ENCODE measurements at places on chromosomes 7 and 10. TPM values are rescaled to one million over a fixed set of nuclear protein-coding genes. Genes with fewer than 3 reads are reported as not detected.

- H3K27ac ChIP-seq = no peak overlapping the region
- no peaks in the 10 kb centered on the region for H3K27me3 ChIP-seq
- no peaks in the 10 kb centered on the region for H3K36me3 ChIP-seq
- H3K4me3 ChIP-seq = no peak overlapping the region
Measured at GRCh38 chr10:113979409-113979808, 64.3 kb upstream of the ADRB1 start.

The OR2A1 gene
- not detected for total RNA-seq

The C7orf57 gene
- total RNA-seq = 0.29 TPM

GRCh38 chr10:62430881-62431280 is 56.7 kb downstream of the ZNF365 start:
- H3K27me3 ChIP-seq = peaks cover 13% of the 10 kb centered on the region
- H3K27ac ChIP-seq = no peak overlapping the region
- no peak overlapping the region for H3K4me3 ChIP-seq
- H3K4me1 ChIP-seq = no peaks in the 10 kb centered on the region
- H3K36me3 ChIP-seq = no peaks in the 10 kb centered on the region

The EVX1 gene
- not detected for total RNA-seq

The FAM241B gene
- 8.1 TPM for total RNA-seq

- H3K4me3 ChIP-seq = no peak overlapping the region
- peaks cover 2% of the 10 kb centered on the region for H3K36me3 ChIP-seq
- H3K4me1 ChIP-seq = peaks cover 3% of the 10 kb centered on the region
- peaks cover 10% of the 10 kb centered on the region for H3K27me3 ChIP-seq
Measured at GRCh38 chr10:1216574-1217236, 160.5 kb downstream of the WDR37 start.

The TUBB8 gene
- not detected for total RNA-seq

DNA sequence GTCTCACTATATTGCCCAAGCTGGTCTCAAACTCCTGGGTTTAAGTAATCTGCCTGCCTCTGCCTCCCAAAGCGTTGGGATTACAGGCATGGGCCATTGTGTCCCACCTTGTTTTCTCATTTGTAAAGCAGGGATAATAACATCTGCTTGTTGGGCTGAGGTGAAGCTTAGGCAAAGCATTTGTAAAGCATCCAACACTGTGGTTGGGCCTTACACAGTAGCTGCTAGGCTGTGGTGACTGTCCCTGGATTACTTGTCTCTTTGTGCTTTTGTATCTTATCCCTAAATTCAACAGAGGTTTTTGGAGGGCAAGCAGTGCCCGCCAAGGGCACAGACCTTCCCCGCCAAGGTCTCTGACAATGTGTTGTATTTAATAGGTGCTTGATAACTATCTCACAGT is 14.3 kb downstream of the HKDC1 start:
- H3K4me1 ChIP-seq = peaks cover 33% of the 10 kb centered on the region
- DNase-seq = no peak
- H3K27me3 ChIP-seq = no peaks in the 10 kb centered on the region
- peak overlapping the region; percentile 93 for H3K27ac ChIP-seq
- no peak overlapping the region for H3K4me3 ChIP-seq

GRCh38 chr7:140330128-140330527 is 68.2 kb downstream of the SLC37A3 start:
- H3K4me3 ChIP-seq = no peak overlapping the region
- H3K27ac ChIP-seq = peak overlapping the region; percentile 86
- no peaks in the 10 kb centered on the region for H3K27me3 ChIP-seq
- peaks cover 8% of the 10 kb centered on the region for H3K36me3 ChIP-seq

DNA sequence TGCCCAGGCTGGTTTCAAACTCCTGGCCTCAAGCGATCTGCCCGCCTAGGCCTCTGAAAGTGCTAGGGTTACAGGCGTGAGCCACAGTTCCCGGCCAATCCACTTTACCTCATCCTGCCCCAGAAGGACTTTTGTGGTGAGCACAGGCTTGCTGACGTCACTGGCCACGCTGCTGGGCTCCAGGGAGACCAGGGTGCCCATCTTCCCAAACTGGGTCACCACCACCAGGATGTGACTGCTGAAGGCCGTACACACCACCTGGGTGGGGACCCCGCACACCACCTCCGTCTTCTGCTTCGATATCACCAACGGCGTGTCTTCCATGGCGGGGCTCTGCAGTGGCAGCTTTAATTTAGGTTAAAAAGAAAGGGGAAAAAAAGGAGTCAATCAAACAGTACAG is 816 bp downstream of the PSMG3 start:
- peak overlapping the region; percentile 98 for H3K27ac ChIP-seq
- no peaks in the 10 kb centered on the region for H3K36me3 ChIP-seq
- no peaks in the 10 kb centered on the region for H3K27me3 ChIP-seq
- peaks cover 19% of the 10 kb centered on the region for H3K4me1 ChIP-seq

DNA sequence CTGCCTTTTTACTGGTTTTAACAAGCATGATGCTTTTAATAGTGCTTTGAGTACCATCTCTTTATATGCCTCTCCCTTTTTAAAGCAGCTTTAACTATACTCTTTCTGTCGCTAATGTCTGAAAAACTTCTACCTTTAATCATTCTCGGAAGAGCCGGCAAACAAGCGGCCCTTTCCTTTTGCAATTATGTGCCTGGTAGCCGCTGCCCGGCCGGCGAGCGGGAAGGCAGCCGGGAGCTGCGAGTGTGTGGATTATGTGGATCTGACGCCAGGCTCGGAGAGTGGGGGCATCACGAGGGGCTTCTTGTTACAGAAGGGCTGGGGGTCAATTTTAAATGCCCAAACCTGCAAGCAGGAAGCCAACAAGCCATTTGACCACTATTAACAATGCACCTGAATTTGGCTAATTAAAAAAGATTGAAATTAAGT is 120.9 kb downstream of the BUB3 start:
- H3K27me3 ChIP-seq = no peaks in the 10 kb centered on the region
- H3K27ac ChIP-seq = no peak overlapping the region
- H3K4me3 ChIP-seq = no peak overlapping the region
- no peak for DNase-seq

DNA sequence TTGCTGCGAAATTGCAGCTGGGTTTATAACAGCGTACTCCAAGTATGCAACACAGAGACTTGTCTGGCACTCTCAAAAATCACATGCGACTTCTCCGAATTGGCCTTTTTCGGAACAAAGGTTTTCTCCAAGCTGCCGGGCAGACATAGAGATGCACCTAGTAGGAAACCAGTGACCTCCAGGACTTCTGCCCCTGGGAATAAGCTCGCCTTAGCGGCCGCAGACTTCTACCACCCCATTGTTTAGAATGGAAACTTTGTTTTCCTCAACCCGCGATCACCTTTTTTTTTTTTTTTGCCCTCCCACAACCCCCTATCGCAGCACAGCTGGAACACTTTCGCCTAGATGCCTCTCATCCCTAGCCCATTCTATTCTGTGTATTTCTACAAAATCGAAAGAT is 4.9 kb upstream of the HOXA10 start:
- H3K36me3 ChIP-seq = peaks cover 2% of the 10 kb centered on the region
- peak overlapping the region; percentile 72 for H3K27ac ChIP-seq
- peaks cover 18% of the 10 kb centered on the region for H3K4me1 ChIP-seq

DNA sequence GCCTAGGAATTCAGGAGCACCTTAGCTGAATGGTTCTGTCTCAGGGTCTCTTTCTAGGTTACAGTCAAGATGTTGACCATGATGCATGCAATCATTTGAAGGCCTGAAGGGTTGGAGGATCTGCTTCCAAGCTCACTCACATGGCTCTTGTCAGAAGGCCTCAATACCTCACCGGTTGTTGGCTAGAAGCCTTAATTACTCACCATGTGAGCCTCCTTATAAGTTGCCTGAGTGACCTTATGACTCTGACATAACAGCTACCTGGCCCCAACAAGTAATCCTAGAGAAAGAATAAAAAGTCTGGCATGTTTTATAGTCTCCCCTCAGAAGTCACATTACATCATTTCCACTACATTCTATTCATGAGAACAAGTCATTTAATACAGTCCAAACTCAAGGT is 3.4 kb upstream of the C1GALT1 start:
- no peak overlapping the region for H3K27ac ChIP-seq
- DNase-seq = no peak
- no peaks in the 10 kb centered on the region for H3K27me3 ChIP-seq
- peaks cover 3% of the 10 kb centered on the region for H3K36me3 ChIP-seq
- no peak overlapping the region for H3K4me3 ChIP-seq
- H3K4me1 ChIP-seq = peaks cover 18% of the 10 kb centered on the region

The KLHL7 gene
- 14.5 TPM for total RNA-seq

DNA sequence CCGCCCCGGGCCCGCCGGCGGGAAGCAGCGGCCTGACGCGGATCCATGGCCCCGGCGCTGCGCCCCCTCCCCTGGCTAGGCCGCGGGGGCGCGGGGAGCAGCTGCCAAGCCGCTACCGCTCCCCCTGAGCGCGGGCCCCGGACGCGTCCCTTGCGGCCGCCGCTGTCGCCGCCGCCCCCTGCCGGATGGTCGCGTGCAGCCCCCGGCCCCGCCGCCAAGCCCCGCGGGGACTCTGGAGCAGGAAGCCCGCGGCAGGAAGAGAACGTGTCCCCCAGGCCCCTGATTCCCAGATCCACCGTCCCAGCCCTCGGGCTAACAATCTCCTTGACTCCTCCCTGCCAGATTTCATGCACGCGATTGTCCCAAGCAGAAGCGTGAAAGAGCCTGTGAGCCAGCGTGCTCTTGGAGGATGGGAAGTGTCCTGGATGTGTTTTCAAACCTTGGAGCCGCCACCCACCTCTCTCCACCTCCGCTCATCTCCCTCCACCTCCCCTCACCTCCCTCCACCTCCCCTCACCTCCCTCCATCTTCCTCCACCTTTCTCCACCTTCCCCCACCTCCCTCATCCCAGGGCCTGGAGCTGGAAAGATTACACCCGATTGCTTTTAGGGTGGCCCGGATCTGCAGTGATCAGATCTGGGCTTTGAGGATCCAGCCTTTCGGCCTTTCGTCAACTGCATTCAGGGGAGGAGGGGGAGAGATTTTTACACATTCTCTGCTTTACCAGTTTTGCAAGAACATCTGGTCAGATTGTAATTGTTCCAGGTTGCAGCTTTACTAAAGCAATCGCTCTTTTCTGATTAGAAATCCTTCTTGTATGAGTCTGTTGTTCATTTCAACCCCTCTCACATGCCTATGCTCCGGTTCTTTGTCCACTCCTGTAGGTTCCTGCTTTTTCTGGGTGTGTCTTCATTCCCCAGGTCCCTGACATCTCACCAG is 570 bp upstream of the PRTFDC1 start:
- H3K4me1 ChIP-seq = peaks cover 23% of the 10 kb centered on the region
- H3K27me3 ChIP-seq = no peaks in the 10 kb centered on the region
- H3K4me3 ChIP-seq = peak overlapping the region; percentile 89
- peak; percentile 46 for DNase-seq

DNA sequence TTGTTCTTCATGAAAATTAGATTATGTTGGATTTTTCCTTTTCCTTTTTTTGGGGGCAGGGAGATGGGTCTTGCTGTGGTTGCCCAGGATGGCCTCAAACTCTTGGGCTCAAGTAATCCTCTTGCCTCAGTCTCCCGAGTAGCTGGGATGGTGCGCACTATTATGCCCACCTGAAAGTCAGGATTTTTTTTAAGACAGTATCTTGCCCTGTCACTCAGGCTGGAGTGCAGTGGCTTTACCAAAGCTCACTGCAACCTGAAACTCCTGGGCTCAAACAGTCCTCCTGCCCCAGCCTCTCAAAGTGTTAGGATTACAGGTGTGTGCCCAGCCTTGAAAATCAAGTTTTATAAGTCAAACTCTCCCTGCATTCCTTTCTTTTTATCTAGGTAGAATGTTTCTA is 1.7 kb upstream of the TET1 start:
- H3K36me3 ChIP-seq = peaks cover 8% of the 10 kb centered on the region
- H3K27me3 ChIP-seq = peaks cover 47% of the 10 kb centered on the region
- H3K4me3 ChIP-seq = no peak overlapping the region
- no peak for DNase-seq

DNA sequence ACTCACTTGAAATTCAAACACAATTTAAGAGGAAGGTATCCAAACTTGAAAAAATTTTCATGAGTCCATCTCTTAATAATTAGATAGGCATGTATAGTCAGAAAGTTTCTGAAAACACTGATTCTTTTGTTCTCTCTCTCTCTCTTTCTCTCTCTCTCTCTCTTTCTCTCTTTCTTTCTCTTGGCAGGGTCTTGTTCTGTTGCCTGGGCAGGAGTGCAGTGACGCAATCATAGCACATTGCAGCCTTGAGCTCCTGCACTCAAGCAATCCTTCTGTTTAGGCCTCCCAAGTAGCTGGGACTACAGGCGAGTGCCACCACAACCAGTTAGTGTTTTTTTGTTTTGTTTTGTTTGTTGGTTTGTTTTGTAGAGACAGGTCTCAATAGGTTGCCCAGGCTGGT is 59.3 kb downstream of the PRTFDC1 start:
- peak overlapping the region; percentile 39 for H3K27ac ChIP-seq
- no peak overlapping the region for H3K4me3 ChIP-seq
- no peak for DNase-seq
- no peaks in the 10 kb centered on the region for H3K27me3 ChIP-seq

- no peaks in the 10 kb centered on the region for H3K27me3 ChIP-seq
- H3K36me3 ChIP-seq = no peaks in the 10 kb centered on the region
- H3K4me3 ChIP-seq = no peak overlapping the region
- no peak for DNase-seq
Measured at GRCh38 chr7:152617056-152617455, 58.9 kb downstream of the XRCC2 start.

GRCh38 chr7:140506788-140507464 is 27.6 kb upstream of the MKRN1 start:
- H3K4me1 ChIP-seq = no peaks in the 10 kb centered on the region
- H3K36me3 ChIP-seq = no peaks in the 10 kb centered on the region
- no peak for DNase-seq
- peaks cover 5% of the 10 kb centered on the region for H3K27me3 ChIP-seq

DNA sequence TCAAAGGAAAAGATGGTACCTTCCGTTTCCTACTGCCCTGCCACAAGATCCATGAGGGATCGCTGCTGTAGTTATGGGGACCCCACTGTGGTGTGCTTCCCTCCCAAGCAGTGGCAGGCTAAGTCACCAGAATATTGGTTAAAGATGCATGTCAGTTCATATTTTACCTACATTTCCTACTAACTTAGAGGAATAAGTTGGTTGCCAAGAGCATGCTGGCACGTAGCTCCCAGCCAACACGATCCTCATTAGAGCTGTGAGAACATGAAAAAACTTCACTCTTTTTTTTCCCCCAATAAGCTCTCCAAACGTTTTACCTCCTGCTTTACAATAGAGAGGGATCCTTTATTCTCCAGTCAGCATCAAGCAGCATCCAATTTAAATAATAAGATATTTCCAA is 203.7 kb downstream of the TRIL start:
- H3K36me3 ChIP-seq = no peaks in the 10 kb centered on the region
- H3K4me3 ChIP-seq = no peak overlapping the region
- H3K27me3 ChIP-seq = peaks cover 10% of the 10 kb centered on the region
- no peaks in the 10 kb centered on the region for H3K4me1 ChIP-seq
- no peak overlapping the region for H3K27ac ChIP-seq

- H3K36me3 ChIP-seq = peaks cover 3% of the 10 kb centered on the region
- no peak overlapping the region for H3K4me3 ChIP-seq
- peaks cover 9% of the 10 kb centered on the region for H3K4me1 ChIP-seq
- no peak for DNase-seq
- no peak overlapping the region for H3K27ac ChIP-seq
Measured at GRCh38 chr10:95287281-95287680, 3.5 kb downstream of the PDLIM1 start.

DNA sequence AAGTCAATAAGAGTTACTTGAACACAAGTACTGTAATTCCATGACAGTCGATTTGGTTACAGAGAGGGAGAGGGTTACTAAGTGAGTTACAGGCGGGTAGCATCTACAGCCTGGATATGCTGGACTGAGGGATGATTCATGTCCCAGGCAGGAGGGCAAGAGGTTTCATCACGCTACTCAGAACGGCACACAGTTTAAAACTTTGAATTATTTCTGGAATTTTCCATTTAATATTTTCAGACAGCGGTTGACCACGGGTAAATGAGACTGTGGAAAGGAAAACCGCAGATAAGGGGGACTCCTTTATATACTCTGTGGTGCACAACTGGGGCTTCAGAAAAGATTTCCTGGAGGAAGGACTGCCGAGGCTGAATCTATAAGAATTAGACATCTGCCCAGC is 25.7 kb upstream of the LRRC4 start:
- H3K4me1 ChIP-seq = peaks cover 53% of the 10 kb centered on the region
- H3K36me3 ChIP-seq = no peaks in the 10 kb centered on the region
- H3K27me3 ChIP-seq = no peaks in the 10 kb centered on the region
- DNase-seq = no peak
- no peak overlapping the region for H3K4me3 ChIP-seq

The SSC4D gene
- not detected for total RNA-seq
